Liver (tissue), 10 donors: ENCODE measurements at places on chromosomes 5 and 9. TPM values are rescaled to one million over a fixed set of nuclear protein-coding genes. Genes with fewer than 3 reads are reported as not detected.

NR6A1 gene
- 2.8 TPM for total RNA-seq

SPINK6 gene
- not detected for total RNA-seq

KCNV2 gene
- total RNA-seq = not detected

SPARC gene
- total RNA-seq = 96.6 TPM

NOXA1 gene
- 2.4 TPM for total RNA-seq
